Stimulated activated CD4-positive, alpha-beta T cell treated with anti-CD3 and anti-CD28 coated beads, Interleukin-4, amount 100 ng/mL, for 4 hours (primary cell): ENCODE measurements at places on chromosomes 12 and 14.
A peak's percentile ranks its signal among the peaks of the same experiment; 100 is the strongest.

DNA sequence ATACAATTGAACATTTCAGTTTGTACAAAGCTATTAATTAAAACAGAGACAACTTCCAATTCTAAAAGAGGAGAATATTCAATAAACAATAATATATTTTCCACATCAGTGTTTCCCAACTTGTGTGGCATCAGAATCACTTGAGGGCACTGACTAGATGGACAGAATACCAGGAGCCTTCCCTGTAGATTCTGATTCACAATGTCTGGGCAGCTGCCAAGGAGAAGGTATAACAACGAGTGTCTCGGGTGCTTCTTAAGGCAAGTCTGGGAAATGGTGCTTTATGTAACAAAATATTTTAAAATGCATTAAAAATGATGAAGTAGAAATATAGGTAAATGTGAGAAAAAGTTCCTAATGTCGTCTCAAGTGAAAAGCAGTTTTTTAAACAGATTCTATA, 26.2 kb downstream of the GALC start:
- DNase-seq, result no peak

DNA sequence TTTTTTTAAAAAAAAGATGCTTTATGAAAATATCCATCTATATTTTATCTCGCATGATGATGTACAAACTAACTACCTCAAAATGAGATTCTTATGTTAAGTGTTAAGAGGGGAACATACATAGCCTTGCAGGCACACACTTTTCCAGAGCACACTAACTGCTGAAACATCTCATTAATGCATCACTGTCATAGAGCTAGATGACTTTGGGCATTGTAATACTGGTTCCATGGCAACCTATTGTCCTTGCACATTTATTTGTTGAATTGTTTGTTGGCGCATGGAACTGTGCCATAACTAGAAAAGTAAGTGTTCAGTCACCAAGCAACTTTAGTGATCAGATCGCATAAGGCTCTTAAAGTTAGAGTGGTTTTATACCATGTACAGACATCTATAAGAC, 348.3 kb downstream of the GALC start:
- no peak for DNase-seq

DNA sequence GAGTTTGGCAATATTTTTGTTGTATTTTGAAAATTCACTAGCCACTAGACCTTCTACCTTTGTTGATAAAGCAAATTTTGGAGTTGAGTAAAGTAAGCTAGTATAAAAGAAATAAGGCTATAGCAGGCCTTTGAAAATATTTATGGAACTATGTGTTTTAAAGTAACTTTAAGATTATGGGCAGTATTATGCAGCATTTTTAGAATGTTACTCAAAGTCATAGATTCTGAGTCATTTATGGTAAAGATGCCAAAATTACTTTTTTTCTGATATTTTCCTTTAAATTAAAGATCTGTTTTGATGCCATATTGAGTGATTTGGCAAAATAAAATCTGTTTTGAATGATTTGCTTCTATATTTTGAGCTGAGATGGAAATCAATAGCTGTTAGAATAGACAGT, 57.2 kb downstream of the SYNE2 start:
- no peak for DNase-seq

- DNase-seq, result no peak
These were observed 27.1 kb downstream of the VWF start for GRCh38 chr12:6097411-6097810.

DNA sequence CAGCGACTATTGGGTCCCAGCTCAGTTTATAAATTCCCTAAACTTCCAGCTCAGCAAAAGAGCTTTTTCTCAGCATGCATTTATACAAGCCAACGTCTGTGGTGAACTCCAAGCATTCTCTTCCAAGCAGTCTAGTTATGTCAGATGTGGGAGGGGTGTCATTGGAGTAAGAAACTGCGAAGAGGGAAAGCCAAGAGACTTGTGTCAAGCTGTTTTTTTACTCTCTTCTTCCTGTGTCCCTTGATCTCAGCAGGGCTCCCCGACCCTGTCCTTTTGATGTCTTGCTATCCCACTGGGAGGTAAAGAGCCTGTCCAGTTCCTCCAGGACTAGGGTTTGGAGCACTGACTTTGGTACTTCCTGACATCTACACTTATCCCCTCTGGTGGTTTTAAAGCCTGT, 69.0 kb downstream of the PPM1H start:
- no peak for DNase-seq

GRCh38 chr14:90509403-90509802, 112.6 kb downstream of the CALM1 start:
- DNase-seq, result no peak

- no peak for DNase-seq
These were observed 5.1 kb upstream of the CNIH1 start for GRCh38 chr14:54446161-54446693.

- no peak for DNase-seq
These were observed 10.9 kb upstream of the IL22 start for GRCh38 chr12:68264158-68264855.

DNA sequence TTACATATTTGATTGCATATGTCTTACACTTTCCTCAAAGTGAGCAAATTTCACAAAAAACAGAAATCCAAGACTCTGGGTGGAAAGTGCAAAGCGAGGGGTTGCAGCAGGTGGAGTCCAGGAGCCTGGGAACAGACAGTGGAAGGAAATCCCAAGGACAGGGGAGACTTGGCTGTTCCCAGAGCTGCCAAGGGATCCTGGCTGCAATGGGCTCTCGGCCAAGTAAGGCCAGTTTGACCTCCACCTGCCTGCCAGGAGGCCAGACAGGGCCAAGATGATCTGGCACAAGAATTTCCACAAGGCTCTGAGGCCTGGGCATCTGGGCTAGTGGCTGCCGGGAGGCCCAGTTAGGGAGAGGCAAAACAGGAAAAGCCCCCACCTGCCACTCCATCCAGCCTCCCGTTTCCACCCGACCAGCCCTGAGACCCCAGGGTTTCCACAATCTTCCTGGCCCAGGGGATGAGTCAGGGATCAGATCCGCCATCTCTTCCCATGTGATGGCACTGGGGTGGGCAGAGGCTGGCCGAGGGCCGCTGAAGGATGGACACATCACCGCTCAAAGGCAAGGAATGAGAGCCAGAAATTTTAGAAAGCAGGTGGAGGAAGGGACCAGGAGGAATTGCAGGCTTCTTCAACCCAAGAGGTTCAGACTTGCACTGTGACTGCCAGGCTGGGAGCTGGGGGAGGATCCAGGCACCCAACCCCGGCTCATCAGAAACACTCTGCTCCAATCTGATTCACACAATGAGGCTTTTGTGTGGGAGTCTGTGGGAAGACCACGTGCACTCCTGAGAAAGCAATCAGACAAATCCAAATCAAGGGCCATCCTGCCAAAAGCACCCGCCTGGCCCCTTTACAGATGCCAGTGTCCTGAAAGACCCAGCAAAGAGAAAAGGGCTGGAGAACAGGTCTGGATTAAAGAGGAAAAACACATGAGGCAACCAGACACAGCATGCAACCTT, 16.3 kb downstream of the SCARB1 start:
- no peak for DNase-seq

DNA sequence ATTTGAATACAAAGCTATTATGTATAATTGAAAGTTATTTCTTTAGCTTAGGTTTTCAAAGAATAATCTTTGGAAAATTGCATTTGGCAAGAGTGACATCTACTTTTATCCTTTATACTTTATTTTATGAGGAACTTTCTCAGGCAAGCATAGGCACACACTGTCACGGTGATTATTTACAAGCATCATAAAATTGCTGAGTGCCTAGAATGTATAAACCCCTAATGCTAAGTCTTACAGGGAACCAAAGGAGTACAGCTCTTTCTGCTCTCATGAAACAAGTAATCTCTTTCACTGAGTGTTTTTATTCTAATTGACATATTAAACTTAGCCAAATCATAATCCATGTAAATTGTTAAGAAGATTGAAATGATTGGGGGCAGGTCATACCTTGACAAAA, 154.9 kb downstream of the FSCB start:
- DNase-seq, result no peak

DNA sequence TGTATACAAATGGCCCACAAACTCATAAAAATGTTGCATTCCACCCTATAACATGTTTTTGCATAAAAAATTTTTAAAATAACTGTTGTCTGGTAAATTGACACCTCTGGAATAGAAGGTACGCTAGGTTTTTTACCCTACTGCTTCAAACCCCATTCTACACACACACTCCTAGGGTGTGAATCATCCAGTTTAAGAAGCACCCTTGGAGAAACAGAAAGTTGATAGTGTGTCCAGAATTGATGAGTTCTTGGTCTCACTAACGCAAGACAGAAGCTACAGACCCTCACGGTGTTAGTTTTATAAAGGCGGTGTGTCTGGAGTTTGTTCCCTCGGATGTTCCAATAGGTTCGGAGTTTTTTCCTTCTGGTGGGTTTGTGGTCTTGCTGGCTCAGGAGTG, 158.5 kb downstream of the KLRB1 start:
- DNase-seq, result no peak

GRCh38 chr14:96578619-96579018, 76.4 kb downstream of the PAPOLA start:
- no peak for DNase-seq

- DNase-seq, result no peak
These were observed 73.9 kb downstream of the ANO4 start for GRCh38 chr12:100868487-100868886.

- DNase-seq, result no peak
These were observed 51.2 kb downstream of the SINHCAF start for GRCh38 chr12:31274520-31275300.

- no peak for DNase-seq
These were observed 34.2 kb downstream of the DAO start for GRCh38 chr12:108914121-108914531.

DNA sequence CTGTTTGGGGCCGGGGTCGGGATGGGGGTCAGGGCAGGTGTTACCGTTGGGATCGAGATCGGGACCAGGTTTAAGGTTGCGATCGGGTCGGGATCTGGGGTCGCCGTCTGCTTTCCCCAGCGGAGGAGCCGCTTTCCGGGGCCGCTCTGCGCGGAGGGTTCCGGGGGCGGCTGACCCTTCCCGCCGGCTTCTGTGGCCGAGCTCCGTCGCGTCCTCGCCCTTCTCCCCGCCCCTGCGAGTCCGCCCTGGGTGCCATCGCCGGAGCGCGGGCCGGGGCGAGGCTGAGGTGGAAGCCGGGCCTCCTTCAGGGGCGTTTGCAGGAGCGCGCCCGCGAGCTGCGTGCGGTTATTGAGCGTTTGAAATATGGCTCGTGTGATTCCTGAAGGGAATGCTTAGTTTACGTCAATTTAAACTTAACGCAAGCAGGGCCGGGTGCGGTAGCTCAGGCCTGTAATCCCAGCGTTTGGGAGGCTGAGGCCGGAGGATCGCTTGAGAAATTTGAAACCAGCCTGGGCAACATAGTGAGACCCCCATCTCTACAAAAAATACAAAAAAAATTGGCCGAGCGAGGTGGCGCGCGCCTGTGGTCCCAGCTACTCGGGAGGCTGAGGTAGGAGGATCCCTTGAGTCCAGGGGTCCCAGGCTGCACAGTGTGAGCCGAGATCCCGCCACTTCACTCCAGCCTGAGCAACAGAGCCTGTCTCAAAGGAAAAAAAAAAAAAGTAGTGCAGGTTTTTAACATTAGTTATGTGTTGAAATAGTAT, 620 bp downstream of the PGAM5 start:
- peak; percentile 24 for DNase-seq

DNA sequence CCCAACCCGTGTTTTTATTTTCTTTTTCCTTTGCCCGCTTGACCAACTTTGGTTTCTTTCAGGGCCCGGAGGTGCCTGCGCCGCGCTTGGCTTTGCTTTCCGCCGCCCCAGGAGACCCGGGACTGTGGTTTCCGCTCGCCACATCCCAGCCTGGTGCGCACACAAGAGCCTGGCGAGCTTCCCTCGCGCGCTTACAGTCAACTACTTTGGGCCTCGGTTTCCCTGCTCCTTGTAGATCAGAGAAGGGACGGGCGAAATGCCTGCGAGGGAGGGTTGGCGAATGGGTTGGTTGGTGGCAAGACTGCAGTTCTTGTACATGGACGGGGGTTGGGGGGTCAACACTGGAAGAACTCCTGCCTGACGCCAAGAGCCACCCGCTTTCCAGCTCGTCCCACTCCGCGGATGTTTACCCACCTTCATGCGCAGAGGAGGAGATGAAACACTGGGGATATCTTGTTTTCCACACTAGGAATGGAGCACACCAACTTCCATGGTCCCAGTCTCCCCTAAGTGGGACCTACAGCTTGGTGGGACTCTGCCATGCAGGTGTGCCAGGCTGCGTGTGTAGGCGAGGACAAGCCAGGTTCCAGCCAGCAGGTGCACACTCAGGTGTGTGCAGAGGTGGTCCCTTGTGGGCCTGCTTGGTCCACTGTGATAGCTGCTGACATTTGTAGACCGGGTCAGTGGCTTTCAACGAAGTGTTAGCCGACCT, 16.6 kb upstream of the TBX3 start:
- no peak for DNase-seq

DNA sequence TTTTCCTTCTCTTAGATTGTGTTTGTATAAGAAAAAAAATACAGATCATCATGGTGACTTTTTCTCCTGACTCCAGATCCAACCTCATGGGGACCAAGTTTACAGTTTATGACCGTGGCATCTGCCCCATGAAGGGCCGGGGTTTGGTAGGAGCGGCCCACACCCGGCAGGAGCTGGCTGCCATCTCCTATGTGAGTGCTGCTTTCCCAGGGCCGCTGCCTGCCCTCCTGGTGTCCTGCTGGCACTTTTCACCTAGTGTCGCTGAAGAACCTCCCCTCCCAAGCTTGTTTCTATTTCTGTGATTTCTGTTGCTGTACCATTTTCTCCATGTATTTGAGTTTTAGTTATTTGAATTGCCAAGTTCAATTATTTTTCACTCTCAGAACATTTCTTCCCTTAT, 24.8 kb upstream of the TEAD4 start:
- DNase-seq, result no peak

- DNase-seq, result no peak
These were observed 168.7 kb downstream of the PHLDA1 start for GRCh38 chr12:75862692-75863471.

DNA sequence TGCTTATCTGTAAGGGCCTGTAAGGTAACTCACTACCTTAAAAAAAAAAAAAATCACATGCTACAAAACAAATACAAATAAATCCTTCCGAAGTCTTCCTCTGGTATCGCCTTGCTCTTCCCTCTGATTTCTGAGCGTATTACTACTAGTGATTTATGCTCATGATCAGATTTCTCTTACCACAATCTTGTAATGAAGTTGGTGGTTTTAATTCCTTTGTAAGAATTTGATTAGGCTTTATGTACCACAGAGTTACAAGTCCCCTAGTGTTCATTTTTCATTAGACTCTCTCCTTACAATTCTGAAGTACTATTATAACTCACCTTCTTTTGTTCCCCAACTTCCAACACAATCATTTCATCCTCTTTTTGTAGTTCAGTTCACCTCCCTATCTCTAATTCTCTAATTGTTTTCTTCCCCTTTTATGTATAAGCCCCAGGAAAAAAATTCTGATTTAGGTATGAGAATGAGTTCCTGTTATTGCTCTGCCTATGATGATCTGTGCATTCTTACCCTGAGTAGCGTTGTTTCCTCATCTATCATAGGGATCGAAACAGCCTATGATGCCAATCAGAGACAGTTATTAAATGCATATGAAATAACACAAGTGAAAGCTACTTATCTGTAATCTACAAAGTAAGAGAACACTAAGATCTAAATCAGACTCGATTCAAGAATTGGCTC, 81.5 kb downstream of the EPS8 start:
- no peak for DNase-seq

GRCh38 chr14:53412819-53413675, 259.9 kb upstream of the DDHD1 start:
- no peak for DNase-seq
